ENCODE measurements at places on chromosomes 6 and 20. TPM values are rescaled to one million over a fixed set of nuclear protein-coding genes. Genes with fewer than 3 reads are reported as not detected.

The IL17A gene
- not detected for polyA plus RNA-seq

The ALDH8A1 gene
- 0.15 TPM for polyA plus RNA-seq

The PROKR2 gene
- not detected for polyA plus RNA-seq

The EDN1 gene
- polyA plus RNA-seq: 9.7 TPM

The SERAC1 gene
- 6.5 TPM for polyA plus RNA-seq

The HUS1B gene
- polyA plus RNA-seq: 0.19 TPM

The RBPJL gene
- not detected for polyA plus RNA-seq

The ADGRF1 gene
- 1.7 TPM for polyA plus RNA-seq

The KIAA0408 gene
- 2.0 TPM for polyA plus RNA-seq

The ZBTB46 gene
- polyA plus RNA-seq: 1.1 TPM

The LHFPL5 gene
- 0.04 TPM for polyA plus RNA-seq

The TRIM10 gene
- 1.4 TPM for polyA plus RNA-seq

The C6orf15 gene
- not detected for polyA plus RNA-seq

The EXOC2 gene
- 8.9 TPM for polyA plus RNA-seq

The NMBR gene
- not detected for polyA plus RNA-seq

The HSPA12B gene
- 2.7 TPM for polyA plus RNA-seq

The RPRD1B gene
- polyA plus RNA-seq: 9.2 TPM

The SIRPB1 gene
- polyA plus RNA-seq: not detected

The MAS1 gene
- under 0.01 TPM for polyA plus RNA-seq

The EYS gene
- not detected for polyA plus RNA-seq

The RIPPLY2 gene
- 0.19 TPM for polyA plus RNA-seq

The FAM209B gene
- not detected for polyA plus RNA-seq

The TRDN gene
- polyA plus RNA-seq: 0.01 TPM

The POFUT1 gene
- 12.1 TPM for polyA plus RNA-seq

The SAPCD1 gene
- 6.4 TPM for polyA plus RNA-seq

The PPP1R16B gene
- 2.3 TPM for polyA plus RNA-seq

The TTBK1 gene
- 1.1 TPM for polyA plus RNA-seq

The CASS4 gene
- not detected for polyA plus RNA-seq

The FAM217A gene
- polyA plus RNA-seq: not detected

The CPNE5 gene
- 2.5 TPM for polyA plus RNA-seq

The CRISP3 gene
- 0.13 TPM for polyA plus RNA-seq

The SLC22A7 gene
- polyA plus RNA-seq: 0.50 TPM

The PACRG gene
- polyA plus RNA-seq: 0.49 TPM

The SLPI gene
- polyA plus RNA-seq: not detected

The MTFR2 gene
- 2.0 TPM for polyA plus RNA-seq

The WFDC12 gene
- not detected for polyA plus RNA-seq

The VGLL2 gene
- 0.28 TPM for polyA plus RNA-seq

The HLA-DQB1 gene
- 23.5 TPM for polyA plus RNA-seq

The POM121L2 gene
- polyA plus RNA-seq: not detected

The WFDC2 gene
- 3.1 TPM for polyA plus RNA-seq

The CEP162 gene
- 10.8 TPM for polyA plus RNA-seq

The PTCHD4 gene
- polyA plus RNA-seq: not detected

The PLCB4 gene
- 0.45 TPM for polyA plus RNA-seq

The CFAP61 gene
- polyA plus RNA-seq: not detected

The MOCS1 gene
- polyA plus RNA-seq: 15.4 TPM

The ZFP57 gene
- not detected for polyA plus RNA-seq

The FILIP1 gene
- 1.4 TPM for polyA plus RNA-seq

The CFB gene
- 141 TPM for polyA plus RNA-seq

The PTCRA gene
- polyA plus RNA-seq: not detected
